AG09319 (cell line): ENCODE measurements at places on chromosomes 7 and 10.

GRCh38 chr7:99791021-99791420, 7.0 kb upstream of the CYP3A4 start:
- no peak for DNase-seq

- no peak for DNase-seq
Observed at GRCh38 chr7:35418716-35419390, 165.0 kb upstream of the TBX20 start.

- DNase-seq: no peak
Observed at GRCh38 chr7:47652591-47652990, 70.7 kb upstream of the TNS3 start.

GRCh38 chr7:129933627-129934026, 19.1 kb downstream of the UBE2H start:
- no peak for DNase-seq

DNA sequence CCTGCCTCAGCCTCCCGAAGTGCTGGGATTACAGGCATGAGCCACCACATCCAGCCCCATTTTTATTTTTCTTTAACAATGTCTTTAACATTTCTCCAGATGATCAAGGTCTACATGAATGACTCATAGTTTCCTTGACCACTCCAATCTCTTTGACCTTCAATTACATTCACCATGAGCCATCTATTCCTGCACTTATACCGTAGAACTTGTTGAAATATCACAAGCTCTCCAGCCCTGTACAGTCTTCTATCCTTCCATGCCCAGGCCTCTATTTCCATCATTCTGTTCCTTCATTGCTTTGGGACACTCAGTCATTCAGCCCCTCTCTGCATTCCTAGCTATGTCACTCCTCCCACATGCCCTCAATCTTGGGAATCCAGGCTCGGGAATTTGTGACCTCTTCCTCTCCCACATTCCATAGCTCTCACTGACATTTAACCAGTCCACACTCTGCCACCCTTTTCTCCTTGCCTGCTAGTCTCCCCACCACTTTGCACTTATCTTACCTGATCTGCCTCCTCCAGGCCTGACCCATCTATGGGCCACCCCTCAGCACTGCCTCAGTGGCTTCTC, 151.8 kb upstream of the STK17A start:
- no peak for DNase-seq

- no peak for DNase-seq
Observed at GRCh38 chr10:94533027-94533426, 12.6 kb upstream of the HELLS start.

GRCh38 chr10:86775056-86775869, 18.8 kb downstream of the BMPR1A start:
- DNase-seq: no peak
